ENCODE measurements at places on chromosomes 7 and 10.
A peak's percentile ranks its signal among the peaks of the same experiment; 100 is the strongest.

DNA sequence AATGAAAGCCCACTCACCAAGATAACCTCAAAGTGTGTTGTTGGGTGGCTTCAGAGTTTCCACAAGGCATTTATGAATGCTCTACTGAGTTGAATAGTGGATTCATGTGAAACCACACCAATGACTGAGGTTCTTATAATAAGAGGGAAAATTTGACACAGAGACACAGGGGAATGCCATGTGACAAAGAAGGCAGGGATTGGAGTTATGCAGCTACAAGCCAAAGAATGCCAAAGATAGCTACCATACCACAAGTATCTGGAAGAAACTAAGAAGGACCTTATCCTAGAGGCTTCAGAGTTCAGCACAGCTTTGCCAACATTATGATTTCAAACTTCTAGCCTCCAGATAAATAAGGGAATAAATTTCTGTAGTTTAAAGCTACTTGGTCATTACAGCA lies 68.0 kb upstream of the PCDH15 start:
- no peak for DNase-seq

DNA sequence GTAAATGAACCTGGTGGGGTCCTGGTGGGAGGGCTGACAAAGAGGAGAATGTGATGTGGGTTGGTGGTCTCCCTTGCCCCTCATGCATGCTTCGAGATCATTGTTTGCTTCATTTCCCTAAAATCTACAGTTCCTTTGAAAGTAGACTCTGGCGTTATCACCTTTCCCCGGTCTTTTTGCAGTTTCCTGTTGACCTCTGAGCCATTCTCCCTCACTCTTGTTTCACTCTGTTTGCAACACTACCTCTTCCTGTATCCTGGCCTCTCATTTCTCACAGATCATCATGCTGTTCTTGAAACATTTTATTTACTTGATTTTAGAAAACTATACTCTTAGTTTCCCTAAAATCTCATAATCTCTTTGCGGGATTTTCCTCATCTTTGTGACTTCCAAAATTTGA lies 179.8 kb downstream of the WNT2 start:
- no peak for DNase-seq

DNA sequence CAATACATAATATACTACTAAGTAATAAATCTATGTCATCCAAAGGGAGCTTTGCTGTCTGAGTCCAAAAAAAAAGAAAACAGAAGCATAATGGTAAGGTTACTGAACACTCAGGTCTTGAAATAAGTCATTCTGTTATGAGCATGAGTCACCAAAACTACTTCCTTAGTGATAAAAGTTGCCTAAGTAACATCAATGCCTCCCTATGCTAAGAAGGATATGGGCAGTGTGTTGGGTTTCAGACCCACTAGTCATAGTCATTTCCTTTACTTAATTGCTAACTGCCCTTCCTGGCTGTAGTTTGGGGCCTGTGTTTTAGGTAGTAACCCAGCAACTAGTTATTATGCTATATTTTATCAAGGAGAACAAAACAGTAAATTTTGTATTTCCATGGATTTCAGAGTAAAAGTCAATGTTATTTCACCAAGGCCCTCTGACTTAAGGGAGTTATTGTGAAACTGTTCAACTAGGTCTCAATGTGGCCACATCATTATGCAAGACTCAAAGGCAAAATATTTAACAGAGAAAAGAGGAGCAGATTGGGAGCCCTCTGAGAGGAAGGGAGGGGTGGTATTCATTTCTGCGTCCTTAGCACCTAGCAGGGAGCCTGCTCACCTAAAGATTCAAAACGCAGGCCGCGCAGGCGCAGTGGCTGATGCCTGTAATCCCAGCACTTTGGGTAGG lies 11.7 kb upstream of the VIM start:
- peak; percentile 89 for DNase-seq

DNA sequence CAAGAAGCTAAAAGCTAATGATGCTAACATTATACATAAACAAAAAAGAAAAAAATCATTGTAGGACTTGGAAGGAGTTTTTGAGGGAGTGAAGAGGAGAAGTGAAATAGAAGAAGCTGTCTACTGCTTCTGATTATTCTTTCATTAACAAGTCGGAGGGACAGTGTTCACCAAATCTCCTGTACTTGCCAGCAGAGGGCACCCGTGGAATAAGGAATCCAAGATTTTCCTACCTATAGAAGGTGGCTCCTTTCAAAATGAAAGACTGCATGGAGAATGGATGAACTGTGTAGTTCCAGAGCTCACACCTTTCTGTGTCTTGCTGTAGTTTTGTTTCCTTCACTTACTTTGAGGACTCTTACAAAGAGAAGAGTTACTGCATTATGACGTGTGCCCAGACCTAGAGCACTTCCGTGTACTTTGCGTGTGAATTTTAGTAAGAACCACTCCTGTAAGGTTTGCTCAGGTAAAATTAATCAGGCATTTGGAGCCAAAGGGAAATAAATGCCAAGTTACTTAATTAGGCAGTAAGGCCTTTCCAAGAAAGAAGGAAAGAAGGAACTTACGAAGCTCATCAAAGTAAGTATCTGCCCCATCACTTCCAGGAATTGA lies 145.1 kb downstream of the SEMA3D start:
- DNase-seq: no peak

- DNase-seq: no peak
Observed at GRCh38 chr7:24024276-24025068, 259.5 kb upstream of the NPY start.
